LHCN-M2 (cell line): ENCODE measurements at places on chromosomes 2 and 18. TPM values are rescaled to one million over a fixed set of nuclear protein-coding genes. Genes with fewer than 3 reads are reported as not detected.

- peak; percentile 12 for DNase-seq
Observed at GRCh38 chr2:226079196-226079595, 679.7 kb downstream of the NYAP2 start.

Gene SERPINB12
- total RNA-seq, result 0.29 TPM in 1 of 2 replicates, not detected in the other

GRCh38 chr18:52678034-52678433 lies 338.0 kb downstream of the DCC start:
- no peak for DNase-seq

Gene CEP76
- 12.9 and 13.8 TPM in 2 replicates for total RNA-seq

DNA sequence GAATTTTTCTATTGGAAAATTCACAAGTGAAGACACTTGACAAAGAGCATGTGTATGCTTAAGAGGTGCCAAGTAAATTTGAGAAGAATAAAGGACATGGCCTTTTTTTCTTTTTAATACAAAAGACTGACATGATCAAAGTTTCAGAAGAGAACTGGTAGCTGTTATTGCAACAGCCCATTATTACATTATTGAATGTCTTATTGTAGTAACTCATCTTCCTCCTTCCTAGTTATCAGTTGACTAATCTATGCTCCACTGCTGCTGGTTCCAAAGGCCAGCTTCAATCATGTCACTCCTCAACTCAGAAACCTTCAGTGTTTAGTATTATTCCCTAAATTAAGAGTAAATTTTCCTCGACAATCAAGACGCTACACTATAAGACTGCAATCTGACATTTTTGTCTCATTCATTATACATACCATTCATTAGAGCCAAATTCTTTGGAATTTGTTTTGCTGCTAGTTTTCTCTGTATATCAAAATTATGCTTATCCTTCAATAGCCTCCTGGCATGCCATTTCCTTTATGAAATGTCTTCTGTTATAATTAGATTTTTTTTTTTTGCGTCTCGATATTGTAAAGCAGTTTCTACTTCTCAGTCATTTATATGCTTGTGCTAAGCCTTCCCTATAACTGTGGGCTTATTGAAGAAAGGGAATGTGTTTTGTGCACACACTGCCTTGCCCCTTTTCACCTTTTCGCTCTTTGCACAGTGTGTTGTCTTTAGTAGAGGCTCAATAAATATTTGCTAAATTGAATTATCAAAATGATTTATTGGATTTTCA lies 27.9 kb downstream of the ITGA4 start:
- DNase-seq, result no peak

DNA sequence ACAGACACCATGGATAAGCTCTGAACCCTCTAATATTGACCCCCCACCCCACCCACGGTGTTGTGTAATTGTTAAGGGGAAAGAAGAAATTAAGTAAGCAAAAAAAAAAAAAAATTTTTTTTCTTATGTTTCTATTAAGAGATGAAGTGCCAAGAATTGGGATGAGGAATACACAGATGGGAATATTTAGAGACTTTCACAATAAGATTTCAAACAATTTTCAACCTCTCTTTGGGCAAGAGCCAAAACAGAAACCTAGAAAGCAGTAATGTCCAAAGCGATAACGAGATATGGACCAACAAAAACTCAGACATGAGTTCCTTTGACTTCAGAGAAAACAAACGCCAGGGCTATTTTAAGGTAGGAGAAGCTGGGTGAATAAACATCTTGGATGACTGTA lies 14.4 kb downstream of the PIEZO2 start:
- no peak for DNase-seq

Gene TANC1
- total RNA-seq, result 9.3 and 12.4 TPM in 2 replicates

- DNase-seq, result peak; percentile 73
Observed at GRCh38 chr18:24397131-24397693, 412 bp downstream of the OSBPL1A start.

- DNase-seq, result no peak
Observed at GRCh38 chr2:18381386-18381785, 179.1 kb downstream of the RDH14 start.

DNA sequence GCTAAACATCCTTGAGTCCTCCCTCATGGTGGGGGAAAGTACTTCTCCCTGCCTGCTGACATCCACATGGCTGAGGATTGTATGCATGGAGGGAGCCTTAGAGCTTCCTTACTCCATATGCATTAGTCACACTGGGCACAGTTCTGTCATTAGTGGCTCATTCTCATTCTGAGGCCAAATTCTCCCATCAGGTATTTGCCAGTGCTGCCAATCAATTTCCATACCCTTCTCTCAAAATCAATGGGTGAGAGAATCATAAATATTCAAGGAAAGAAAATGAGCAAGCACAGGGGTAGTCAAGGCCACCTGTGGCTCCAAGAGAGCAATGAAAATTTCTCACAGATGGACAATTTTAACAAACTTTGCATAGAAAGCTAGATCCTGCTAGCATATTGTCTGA lies 422.6 kb upstream of the SETBP1 start:
- DNase-seq, result no peak

- DNase-seq, result peak; percentile 76
Observed at GRCh38 chr2:158999458-158999857, 31.0 kb downstream of the TANC1 start.

Gene ERFE
- 24.2 and 25.6 TPM in 2 replicates for total RNA-seq

DNA sequence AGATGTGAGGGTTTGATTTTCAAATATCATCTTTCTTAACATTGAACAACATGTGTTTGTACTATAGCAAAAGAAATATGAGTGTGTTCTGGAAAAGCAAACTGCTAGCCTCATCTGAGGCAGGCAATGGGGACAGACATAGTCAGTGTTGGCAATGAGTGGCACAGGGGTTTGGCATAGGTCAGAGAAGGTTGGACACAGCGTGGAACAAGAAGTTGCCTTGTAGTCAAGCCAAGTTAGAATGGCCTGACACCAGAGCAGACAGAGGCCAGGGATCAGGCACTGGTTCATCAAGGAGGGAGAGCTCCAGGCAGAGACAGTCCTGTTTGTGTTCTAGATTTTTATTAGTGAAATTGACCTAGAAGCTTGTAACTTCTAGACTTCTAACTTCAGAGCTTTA lies 100.8 kb upstream of the TANK start:
- DNase-seq, result no peak

- no peak for DNase-seq
Observed at GRCh38 chr2:218802386-218802994, 20.5 kb downstream of the CYP27A1 start.

DNA sequence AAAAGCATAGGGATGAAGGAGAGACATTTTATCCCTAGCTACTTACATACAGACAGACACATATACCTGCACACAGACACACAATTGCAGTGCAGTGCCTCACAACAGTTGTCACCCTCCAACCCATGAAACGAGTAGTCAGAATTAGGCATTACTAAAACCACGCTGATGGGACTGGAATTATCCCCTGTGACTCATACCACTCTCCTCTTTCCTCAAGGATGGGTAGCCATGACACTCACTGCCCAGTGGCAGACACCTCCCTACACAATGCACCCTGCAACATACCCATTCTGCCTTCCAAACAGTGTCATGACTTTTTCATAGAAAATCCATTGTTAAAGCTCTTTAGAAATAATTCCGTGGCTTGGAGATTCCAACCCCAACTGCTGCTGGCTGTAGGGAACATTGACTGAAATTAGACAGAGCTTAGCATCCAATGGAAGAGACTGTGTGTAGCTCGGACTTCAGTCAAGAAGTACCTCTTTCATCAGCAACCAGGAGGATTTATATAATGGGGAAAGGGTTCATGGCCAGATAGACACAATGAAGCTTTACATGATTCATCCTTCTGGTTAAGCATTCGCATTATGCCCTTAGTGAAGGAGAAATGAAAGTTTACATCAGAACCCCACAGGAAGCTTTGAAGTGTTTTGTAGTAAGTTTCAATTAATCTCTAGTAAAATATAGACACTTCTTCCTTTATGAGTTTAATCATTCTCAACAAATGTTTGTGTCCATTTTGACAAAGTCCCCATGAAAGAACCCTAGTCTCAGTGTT lies 155.2 kb downstream of the FBXO15 start:
- DNase-seq, result no peak

- no peak for DNase-seq
Observed at GRCh38 chr18:62778976-62779869, 63.9 kb downstream of the PHLPP1 start.

Gene DLGAP1
- 0.06 and 0.46 TPM in 2 replicates for total RNA-seq

- no peak for DNase-seq
Observed at GRCh38 chr2:82994151-82994550, 1464.9 kb downstream of the SUCLG1 start.

DNA sequence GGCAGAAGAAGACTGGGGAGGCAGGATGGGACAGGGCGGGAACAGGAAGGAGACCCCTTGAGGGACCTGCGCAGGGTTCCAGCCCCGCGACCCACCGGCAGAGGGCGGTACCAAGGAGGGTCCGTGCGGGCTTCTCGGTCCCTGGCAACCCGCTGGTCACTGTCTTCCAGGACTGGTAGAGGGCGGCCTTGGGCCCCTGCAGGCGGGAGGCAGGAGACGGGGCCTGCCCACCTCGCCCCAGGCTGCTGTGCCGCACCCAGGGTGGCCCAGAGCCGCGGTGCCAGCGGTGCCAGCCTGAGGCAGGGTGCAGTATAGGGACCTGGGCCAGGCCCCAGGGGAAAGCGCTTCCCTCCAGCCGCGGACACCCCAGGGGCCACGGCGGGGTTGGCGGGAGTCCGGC lies 34.5 kb downstream of the NEURL3 start:
- peak; percentile 8 for DNase-seq

DNA sequence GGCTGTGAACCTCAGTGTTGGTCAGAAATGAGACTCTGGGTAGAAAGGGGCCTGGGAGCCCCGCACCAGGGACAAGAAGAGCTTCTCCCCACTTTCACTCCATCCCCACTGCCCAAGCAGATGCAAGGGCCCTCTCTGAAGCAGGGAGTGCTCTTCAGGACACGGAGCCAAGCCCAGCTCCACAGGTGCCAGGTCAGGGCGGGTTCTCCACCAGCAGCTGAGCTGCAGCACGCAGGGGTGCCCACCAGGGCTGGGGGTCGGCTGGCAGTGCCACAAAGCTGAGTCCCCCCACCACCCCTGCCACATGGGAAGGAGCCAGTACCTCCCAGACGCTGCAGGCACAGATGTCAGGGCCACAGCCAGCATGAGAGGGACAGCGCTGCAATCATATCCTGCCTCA lies 106.2 kb downstream of the INHBB start:
- no peak for DNase-seq

GRCh38 chr2:235021752-235022151 lies 69.9 kb downstream of the SH3BP4 start:
- peak; percentile 93 for DNase-seq

- DNase-seq, result no peak
Observed at GRCh38 chr2:7009207-7009911, 92.1 kb downstream of the RNF144A start.

Gene CIB4
- not detected in 2 replicates for total RNA-seq

DNA sequence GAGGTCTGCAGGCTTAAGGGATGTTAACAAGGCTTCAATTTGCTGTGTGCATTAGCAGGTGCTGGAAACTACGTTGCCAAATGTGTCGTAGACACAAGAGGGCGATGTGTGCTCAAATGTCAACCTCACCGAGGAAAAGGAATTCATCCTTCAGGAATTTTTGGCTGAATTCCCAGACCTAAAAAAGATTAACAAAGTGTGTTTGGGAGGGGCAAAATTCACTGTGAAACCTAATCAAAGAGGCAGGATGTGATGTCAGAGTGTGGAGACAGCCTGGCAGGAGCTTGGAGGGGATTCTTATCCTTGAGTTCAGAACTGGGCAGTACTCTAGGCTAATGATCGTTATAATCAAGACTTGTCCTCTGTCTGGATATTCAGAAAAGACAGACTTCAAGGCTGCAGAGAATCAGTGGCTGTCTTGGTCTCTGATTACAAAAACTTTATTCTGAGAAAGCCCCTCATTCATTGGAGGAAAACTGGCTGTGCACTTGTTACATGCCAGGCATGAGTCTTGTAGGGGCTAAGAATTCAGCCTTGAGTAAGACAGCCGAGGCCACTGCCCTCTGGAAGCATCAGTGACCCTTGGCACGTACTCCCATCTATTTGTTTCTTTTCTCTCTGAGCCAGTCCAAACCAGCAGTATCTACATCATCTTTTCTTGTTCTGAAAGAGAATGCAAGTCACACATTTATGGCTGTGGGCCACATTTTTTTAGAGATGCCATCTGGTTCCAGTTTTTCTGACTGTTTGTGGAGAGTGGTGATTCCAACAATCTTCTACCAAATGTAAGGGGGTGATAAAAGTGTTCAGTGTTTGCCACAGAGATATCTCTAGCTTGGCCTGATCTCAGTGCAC lies 18.7 kb upstream of the SCYGR1 start:
- DNase-seq, result peak; percentile 98

GRCh38 chr2:196725882-196726281 lies 73.6 kb downstream of the GTF3C3 start:
- no peak for DNase-seq

DNA sequence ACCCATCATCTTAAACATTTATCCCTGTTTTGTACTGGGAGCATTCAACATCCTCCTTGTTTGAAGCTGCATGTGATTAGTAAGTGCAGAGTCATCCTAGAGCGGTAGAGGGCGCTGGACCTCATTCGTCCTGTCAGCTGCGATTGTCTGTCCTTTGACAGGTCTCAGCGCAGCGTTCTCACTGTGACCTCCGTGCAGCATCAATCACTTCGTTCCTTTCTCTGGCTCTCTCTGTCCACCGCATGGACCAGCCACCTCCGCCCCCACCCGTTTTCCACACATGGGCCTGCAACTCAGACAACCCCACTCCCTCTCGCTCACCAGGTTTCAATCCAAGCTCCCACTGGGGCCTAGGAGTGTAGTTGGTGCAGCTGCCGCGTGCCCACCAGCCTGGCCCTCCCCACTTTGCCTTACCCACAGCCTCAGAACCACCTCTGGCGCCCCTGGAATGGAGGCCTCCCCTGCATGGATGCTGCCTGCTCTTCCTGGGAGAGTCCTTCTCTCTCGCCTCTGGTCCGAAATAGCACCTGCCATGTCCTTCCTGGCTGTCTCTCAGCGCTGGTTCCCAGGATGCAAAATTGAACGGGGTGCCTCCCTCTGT lies 90.5 kb downstream of the NDUFA10 start:
- peak; percentile 13 for DNase-seq

DNA sequence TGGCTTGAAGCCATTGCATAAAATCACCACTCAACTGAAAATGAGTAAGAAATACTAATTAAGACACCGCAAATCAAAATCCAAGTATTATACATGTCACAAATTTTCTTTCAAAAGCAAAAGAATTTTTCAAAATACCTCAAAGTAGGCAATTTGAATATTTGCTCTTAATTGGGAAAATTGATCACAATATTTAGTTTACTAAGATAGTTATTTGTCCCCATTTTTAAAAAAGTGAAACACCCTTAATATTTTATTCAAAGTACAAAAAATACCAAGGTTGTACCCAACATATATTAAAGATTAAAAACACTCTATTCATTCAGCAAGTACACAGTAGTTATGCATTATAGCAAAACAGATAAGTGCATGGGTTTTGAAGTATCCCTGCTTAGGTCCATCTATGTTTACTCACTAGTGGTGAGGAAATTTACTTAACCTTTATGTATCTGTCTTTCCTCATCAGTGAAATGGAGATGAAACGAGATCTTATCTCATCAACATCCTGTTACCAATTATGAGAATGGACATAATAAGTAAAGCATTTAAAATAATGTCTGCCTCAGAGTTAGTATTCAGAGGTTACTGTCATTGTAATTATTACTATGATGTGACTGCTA lies 35.1 kb downstream of the VPS54 start:
- DNase-seq, result no peak

Gene ABI2
- total RNA-seq, result 40.9 and 43.5 TPM in 2 replicates

GRCh38 chr2:1886405-1886992 lies 142.2 kb upstream of the PXDN start:
- DNase-seq, result peak; percentile 40

GRCh38 chr2:136322428-136322827 lies 204.5 kb upstream of the CXCR4 start:
- DNase-seq, result no peak
